Endodermal cell (in vitro differentiated cells): ENCODE measurements at places on chromosomes 2 and 18.

- DNase-seq = no peak
These were observed 57.2 kb downstream of the SOX11 start for GRCh38 chr2:5749347-5749746.

DNA sequence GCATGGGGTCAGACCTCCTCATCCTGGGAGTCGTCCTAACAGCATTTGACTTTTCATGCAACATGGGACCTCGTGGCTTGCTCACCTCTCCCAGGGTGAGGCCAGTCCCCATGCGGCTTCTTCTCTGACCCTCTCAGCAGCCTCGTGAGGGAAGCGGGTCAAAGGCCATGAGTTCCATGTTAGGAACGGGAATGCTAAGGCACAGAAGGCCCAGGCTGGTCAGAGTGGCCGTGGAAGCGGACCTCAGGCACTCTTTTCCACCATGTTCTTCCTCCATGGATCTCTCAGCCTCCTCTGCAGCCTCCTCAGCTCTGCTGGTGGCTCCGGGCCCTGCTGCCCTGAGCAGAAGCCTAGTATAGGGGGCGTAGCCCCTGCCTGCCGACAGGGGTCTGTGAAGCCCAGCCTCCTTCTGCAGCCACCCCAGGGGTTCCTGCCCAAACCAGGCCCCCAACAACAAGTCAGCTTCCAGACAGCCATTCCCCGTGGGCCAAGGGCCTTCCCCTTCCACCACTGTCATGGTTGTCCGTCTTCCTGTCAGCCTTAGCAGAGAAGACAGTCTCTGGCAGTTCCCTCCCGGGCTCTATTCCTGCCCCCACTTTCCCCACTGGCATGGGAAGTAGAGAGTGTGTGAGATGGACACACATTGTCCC lies 60.0 kb upstream of the OTOF start:
- DNase-seq = peak; percentile 35

DNA sequence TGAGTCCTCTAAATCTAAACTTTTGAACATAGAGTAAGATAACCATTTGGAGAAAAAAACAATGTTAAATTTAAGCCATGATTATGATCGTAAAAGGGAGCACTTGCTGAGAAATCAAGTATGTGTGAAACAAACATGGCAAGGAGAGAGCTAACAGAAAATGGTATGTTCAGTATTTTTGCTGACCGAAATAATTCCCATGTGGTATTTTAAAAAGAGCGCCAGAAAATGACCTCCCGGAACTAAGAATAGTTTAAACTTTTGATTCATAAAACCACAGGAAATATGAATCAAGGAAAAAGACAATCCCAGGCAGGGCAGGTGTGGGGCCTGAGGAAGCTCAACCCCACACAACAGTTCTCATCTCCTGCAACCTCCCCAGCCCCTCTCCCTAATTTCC lies 74.2 kb downstream of the DOCK10 start:
- DNase-seq = no peak

DNA sequence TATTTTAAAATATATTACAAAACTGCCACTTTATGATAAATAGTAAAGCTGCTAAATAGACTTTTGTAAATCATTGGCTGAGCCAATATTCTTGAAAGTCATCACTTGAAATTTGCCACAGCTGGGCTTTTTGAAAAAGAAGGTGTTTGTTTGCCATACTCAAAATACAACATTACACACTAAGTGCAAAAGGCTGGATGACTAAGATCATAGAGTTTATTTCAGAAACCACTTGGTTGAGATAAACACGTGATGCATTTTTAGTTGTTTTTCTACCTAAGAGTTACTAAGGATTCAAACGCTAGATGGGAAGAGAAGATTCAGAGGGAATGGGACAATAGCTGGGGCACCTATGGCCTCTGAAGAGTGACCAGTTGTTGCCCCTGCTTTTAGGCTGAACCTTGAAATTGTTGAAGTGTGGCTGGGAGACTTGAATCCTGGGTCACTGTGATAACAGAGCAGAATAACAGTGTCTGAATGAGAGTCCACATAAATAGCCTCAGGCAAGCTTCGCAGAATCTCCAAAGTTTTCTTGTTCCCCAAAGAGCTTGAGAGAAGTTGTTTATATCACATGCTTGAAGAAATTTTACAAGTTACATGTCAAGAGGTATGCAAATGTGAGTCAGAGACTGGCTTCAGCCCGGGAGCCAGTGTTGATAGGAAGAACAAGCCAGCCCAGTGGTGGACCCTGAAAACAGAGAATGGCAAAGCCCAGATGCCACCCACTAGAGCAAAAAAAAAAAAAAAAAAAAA lies 409.8 kb downstream of the GPD2 start:
- DNase-seq = peak; percentile 47

GRCh38 chr2:148896136-148896535 lies 21.1 kb downstream of the KIF5C start:
- DNase-seq = no peak

DNA sequence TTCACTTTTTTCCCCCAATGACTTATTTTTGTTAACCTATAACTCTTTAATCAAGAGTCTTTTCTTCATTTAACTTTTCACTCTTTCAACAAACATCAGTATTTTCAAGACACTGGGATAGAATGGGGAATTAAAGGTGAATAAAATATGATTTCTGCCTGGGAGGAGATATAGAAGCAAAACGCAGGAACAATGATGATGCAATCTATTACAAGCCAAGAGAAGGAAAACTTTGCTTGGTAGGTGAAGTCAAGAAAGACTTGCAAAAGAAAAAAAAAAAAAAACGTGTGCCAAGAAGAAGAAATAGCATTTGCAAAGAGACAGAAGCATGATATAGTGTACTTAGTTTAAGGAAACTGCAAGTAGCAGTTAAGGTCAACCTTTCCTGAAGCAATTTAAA lies 207.3 kb upstream of the KCNH7 start:
- DNase-seq = no peak

- DNase-seq = no peak
These were observed 104.8 kb downstream of the LBH start for GRCh38 chr2:30336084-30336483.

- no peak for DNase-seq
These were observed 9.1 kb upstream of the PTPRM start for GRCh38 chr18:7557973-7558372.

GRCh38 chr2:128324008-128324896 lies 5.6 kb upstream of the HS6ST1 start:
- DNase-seq = peak; percentile 50

DNA sequence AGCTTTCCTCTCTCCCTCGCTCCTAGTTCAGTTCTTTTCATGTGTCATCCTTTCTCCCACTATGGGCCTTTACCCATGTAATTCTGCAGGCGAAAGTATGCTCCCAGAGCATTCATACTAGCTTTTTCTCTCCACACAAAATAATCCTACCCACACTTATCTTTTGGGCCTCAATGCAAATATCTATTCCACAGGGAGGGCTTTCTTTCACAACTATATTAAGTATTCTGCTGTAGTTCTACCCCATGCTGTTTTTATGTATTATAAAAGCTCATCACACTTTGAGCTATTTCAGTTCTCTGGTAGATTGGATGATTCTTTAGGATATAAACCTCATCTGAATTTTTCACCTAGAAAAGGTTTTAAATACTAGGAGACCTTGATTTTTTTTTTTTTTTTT lies 774.6 kb upstream of the CRIM1 start:
- DNase-seq = no peak

- DNase-seq = no peak
These were observed 6.2 kb downstream of the NAB1 start for GRCh38 chr2:190655113-190655512.

DNA sequence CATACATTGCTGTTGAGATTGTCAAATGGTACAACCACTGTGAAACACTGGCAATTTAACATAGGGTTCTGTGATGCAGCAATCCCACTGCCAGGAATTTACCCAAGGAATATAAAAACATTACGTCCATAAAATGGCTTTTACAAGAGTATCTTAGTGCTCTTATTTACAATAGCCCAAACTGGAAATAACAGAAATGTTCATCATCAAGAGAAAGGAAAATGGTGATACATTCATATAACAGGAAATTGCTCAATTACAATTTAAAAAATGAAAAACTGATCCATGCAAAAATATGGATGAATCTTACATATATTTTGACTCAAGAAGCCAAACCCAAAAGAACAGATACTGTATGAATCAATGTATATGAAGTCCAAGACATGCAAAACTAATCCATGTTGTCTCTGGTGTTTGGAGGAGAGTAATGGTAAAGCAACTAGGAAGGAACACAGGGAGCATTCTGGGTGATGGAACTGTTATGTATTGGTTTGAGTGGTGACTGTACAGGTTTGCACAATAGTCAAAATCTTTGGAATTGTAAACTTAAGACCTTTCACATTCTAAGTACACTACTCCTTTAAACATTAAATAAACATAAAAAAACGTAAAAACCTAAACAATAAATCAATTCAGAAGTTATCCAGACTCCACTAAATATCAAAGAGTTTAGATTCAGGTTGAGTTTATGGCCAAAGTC lies 104.8 kb upstream of the WDR75 start:
- DNase-seq = no peak

- no peak for DNase-seq
These were observed 23.7 kb upstream of the SPP2 start for GRCh38 chr2:234026693-234027254.

GRCh38 chr2:100518801-100519200 lies 44.0 kb upstream of the PDCL3 start:
- no peak for DNase-seq

DNA sequence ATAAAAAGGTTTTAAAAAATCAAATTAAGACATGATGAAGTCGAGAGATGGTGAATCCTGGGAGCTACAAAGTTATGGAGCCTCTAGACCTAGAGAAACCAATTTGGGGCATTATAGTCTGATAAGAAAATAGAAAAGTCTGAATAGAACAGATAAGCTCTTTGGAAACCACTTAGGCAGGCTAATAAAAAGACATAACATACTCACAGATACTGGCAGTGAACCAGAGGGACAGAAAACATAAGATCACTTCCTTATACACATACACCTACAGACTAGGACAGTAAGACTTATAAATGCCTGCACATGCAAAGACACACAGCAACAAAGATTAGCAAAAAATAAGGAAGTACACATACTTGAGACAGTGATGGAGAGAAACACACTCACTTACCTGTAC lies 20.0 kb downstream of the SMC6 start:
- no peak for DNase-seq

GRCh38 chr2:237904831-237905599 lies 45.6 kb downstream of the RAMP1 start:
- DNase-seq = peak; percentile 17

DNA sequence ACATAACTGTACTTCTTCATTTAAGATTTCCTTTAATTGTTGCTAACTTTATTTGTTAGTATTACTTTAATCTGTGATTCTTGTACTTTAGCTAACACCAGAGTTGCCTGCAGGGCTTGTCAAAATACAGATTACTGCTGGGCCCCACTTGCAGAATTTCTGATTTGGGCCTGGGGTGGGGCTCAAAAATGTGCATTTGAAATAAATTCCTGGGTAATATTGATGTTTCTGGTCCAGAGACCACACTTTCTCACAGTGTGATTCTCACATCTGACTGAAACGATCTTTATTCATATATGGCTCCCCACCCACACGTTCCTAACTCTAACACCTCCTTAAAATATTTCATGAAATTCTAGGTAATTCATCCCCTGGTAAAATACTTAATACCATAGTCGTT lies 452.6 kb upstream of the ACVR2A start:
- no peak for DNase-seq

DNA sequence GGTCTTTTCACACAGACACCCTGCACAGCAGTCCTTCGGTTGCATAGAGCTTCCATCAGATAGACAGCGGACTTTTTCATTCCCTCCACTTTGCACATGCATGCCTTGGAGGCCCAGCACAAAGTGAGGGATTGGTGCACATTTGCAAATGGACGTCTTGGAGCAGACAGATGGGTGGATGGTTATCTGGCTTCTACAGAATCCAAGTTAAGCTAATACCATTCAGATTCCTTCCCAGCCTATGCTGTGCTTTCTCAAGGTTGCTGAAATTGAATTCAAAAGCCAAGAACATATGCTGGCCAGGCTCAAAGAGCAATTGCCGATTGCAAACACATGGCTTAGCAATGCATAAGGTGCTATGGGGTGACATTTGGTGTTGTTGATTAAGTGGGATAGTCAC lies 186.4 kb downstream of the VAPA start:
- DNase-seq = no peak

- peak; percentile 17 for DNase-seq
These were observed 64.4 kb downstream of the SFXN5 start for GRCh38 chr2:73006969-73007710.

DNA sequence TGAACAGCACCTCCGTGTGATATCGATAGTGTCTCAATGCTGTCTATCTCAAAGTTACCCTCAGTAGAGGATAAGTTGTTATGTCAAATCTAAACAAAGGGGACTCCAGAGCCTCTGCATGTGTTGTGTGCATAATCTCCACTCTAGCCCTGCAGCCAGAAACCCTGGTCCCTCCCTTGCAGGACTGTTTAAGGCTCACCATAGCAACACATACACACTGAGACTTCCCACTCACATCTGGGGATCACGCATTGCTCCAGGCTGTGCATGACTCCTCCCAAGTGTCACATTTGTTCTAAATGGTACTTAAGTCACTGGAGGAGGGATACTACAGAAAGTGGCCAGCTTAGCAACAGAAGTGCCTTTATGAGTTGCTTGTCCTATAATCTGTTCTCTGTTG lies 258.6 kb upstream of the CRIM1 start:
- no peak for DNase-seq

DNA sequence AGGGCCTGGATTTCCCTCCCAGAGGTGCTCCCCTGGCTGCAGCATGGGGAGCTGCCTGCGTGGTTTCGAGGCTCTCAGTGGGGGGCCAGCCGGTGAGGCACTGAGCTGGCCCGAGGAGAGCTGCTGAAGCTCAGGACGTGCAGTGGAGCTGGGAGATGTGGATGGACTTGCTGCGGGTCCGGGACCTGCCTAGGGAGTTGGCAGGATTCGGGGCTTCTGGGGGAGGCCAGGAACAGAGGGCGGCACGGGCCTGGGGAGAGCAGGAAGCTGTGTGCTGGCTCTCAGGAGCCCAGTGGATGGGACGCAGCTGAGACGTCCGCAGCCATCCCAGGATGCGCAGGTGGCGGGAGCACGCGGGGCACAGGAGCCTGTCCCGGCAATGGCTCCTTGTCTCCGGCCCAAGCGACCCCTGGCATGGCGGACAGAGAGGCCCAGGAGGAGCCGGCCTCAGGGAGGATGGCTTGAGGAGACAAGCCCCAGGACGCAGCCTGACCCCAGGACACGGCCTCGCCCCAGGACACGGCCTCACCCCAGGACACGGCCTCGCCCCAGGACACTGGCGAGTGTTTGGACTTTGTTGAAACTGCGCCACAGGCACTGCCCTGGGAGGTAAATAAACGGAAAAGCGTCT lies 116.1 kb downstream of the NFATC1 start:
- DNase-seq = peak; percentile 55

- no peak for DNase-seq
These were observed 113.4 kb upstream of the WDSUB1 start for GRCh38 chr2:159399716-159400415.

DNA sequence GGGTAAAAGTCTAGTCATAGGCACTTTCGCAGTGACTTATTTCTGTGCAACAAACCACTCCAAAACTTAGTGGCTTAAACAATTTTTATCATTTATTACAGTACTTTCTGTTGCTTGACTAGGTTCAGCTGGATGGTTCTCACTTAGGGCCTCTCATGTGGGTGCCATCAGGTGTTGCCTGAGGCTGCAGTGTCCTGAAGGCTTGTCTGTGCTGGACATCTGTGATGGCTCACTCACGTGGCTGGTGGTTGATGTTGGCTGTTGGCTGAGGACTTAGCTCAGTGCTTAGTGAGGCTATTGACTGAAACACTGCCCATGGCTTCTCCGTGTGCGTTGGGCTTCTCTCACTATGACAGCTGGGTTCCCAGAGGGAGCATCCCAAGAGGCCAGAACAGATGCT lies 81.4 kb upstream of the GCFC2 start:
- no peak for DNase-seq

- DNase-seq = peak; percentile 16
These were observed 251.2 kb upstream of the RAB6C start for GRCh38 chr2:129728035-129728972.
